Fibroblast of the aortic adventitia (primary cell): ENCODE measurements at places on chromosomes 4 and X. TPM values are rescaled to one million over a fixed set of nuclear protein-coding genes. Genes with fewer than 3 reads are reported as not detected.

Gene FAM133A
- total RNA-seq: 0.45 TPM in 1 of 2 replicates, not detected in the other

Gene CXCR3
- not detected in 2 replicates for total RNA-seq

Gene FANCB
- total RNA-seq: 4.0 and 12.7 TPM in 2 replicates

Gene CENPVL1
- 0.41 TPM in 1 of 2 replicates, not detected in the other for total RNA-seq

Gene PAGE2
- total RNA-seq: not detected in 2 replicates

Gene CRLF2
- total RNA-seq: not detected in 2 replicates

Gene SCML1
- 12.0 and 17.7 TPM in 2 replicates for total RNA-seq

Gene TEX11
- total RNA-seq: not detected in 2 replicates

Gene ESX1
- total RNA-seq: not detected in 2 replicates

Gene ABCG2
- 0.90 and 7.0 TPM in 2 replicates for total RNA-seq

Gene MPP1
- total RNA-seq: 10.0 and 23.3 TPM in 2 replicates

Gene BMX
- total RNA-seq: 0.18 and 0.90 TPM in 2 replicates

Gene PRR32
- total RNA-seq: not detected in 2 replicates
